ENCODE measurements at places on chromosomes 5 and 9.

DNA sequence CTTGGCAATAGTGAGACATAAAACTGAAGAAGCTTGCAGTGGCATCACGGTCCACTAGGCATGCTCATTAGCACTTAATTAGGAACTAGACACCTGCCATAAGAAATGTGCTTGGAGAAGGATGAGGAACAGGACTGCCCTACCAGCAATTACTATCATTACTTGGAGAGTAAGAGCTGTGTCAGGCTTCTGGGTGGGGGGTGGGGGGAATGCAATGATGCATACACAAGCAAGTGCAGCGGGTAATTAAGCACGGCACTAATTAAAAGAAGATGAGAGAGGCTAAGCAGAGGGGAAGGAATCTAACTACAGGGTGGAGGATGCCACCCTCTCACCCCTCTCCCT, 53.1 kb downstream of the TLE1 start:
- no peak for DNase-seq

- DNase-seq, result no peak
These were observed 6.7 kb downstream of the SLC6A7 start for GRCh38 chr5:150196514-150196913.

DNA sequence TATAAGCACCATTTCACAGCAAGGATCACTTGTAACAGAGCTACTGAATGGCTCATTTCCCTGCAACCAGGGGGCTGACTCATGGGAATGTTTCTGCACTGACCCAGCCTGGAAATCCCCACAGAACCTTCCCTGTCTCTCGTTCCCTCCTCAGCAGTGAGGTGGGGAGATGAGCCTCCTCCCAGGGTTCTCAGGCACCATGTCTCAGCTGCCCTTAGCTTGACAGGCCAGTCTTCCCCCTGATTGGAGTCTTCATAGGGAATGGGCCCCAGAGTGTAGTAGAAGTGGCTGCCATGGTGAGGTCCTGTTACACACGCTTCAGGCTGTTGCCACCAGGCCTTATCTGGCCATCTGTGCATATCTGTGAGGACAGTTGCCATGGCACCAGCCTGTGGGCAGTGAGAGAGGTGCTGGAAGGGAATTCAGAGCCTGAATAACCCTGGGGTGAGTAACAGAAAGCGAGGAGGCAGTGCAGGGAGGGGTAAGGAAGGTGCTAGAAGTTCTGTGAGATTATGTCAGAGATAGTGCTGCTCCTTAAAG, 324.4 kb downstream of the ENC1 start:
- DNase-seq, result no peak

DNA sequence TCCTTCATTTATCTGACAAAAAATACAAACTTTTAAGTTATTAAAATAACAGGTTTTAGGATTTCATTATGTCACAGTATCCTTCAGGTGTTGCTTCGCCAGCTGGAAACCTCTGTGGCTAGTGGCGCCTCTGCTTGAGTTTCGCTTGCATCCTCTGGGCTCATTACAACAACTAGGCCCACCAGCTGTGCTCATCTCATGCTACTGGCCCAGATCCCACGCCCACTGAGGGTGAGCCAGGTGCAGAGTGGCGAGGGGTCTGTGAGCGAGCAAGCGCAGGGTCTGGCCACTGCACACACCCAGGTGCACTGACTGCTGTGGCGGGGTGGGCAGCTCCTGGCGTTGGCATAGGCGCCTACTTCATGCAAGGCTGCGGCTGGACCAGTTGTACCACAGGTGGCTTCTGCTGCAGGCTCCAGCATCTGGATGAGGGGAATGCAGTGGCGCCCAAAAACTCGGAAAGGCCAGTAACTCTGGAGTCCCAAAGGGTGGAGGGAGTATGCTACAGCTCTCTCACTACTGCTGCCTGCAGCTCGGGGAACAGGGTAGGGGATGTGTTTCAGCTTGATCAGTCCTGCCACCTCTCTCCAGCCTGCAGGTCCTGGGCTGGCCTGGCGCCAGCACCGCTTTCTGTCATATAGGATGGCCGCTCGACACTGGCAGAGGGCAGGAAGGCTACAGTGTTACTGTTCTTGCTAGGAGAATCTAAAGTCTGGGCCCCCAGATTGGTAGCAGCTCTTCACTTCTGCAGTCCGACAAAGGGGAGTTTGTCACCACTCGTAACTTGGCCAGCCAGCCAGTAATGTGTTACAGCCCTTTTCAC, 452.1 kb downstream of the TUSC1 start:
- no peak for DNase-seq

- DNase-seq, result no peak
These were observed 32.9 kb downstream of the FGD3 start for GRCh38 chr9:92980085-92980745.

DNA sequence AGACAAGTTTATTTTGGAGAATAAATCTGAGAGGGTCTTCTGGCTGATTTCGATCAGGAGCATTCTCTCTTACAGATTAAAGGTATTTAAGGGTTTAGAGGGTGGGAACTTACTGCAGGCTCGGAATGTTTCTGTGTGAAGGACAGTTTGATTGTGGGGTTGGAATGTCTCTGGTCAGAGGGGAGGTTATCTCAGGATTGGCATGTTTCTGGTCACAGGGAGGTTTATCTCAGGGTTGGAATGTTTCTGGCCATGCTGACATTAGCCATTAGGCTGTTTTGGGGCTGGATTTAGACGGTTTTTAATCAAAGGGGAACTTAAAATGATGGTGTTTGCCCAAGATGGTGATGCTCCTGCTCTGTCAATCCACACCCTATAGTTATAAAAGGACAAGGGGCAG, 95.2 kb downstream of the SLCO4C1 start:
- no peak for DNase-seq

DNA sequence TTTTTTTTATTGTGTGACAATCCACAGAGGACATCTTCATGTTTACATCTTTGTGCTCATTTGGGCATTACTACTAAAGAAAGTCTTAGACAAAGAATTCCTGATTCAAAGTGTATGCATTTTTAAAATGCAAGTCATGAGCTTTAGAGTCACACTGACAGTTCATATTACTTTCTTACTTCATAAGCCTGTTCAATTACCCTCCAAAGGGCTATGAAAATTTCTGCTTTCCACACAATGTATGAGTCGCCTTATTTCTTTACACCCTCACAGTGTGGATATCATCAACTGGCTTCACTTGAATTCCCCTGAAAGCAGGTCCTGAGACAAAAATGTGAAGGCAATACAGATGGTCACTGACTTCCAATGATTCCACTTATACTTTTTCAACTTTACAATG, 280.4 kb upstream of the PTGER4 start:
- no peak for DNase-seq

DNA sequence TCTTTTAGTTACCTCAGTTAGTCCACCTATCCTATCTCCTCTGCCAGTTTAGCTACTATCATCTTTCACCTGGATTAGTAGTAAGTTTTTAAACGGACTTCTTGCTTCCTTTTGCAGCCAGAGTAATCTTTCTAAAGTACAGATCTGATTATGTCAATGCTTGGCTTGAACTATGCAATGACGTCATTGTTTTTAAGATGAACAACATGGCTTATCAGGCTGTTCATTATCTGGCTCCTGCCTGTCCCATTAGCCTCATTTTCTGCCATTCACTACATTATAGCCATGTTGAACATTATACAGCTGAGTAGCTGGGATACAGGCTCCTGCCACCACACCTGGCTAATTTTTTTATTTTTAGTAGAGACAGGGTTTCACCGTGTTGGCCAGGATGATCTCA, 98.7 kb downstream of the RANBP17 start:
- DNase-seq, result no peak

- no peak for DNase-seq
These were observed 54.3 kb downstream of the TSTD2 start for GRCh38 chr9:97578846-97579245.

DNA sequence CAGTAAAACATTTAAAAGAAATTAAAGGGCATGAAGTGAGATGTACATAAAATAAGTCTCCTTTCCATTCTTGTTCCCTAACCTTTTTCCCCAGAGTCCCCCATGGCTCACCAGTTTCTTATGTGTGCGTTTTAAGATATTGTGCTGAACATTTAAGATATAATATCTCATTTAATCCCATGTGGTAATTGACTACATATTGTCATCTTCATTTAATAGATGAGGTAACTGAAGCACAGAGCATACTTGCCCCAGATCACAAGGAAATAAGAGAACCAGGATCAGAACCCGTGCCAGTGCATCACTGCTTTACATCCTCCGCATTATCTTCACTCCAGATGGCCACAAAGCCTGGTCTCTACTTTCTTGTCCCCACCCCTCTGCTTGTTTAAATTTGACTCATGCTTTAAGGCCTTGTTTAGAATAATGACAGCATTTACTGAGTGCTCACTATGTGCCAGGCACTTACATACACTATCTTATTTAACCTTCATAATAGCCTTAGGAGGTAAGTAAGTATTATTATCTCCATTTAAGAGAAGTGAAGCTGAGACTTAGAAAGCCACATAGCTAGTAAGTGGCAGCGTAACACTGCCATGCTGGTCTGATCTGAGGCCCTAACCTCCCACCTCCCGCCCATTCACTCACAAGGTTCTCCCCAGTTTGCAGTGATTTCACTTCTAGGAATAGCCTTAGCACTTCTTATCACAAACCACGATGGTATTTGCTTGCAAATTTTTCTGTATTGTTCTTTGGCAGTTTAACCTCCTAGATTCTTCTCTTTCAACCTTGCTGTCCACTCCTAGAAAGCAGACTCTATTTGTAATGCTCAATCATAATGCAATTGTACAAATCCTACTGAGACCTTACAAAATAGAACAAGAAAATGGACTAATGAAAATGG, 78.4 kb upstream of the IL6ST start:
- no peak for DNase-seq

DNA sequence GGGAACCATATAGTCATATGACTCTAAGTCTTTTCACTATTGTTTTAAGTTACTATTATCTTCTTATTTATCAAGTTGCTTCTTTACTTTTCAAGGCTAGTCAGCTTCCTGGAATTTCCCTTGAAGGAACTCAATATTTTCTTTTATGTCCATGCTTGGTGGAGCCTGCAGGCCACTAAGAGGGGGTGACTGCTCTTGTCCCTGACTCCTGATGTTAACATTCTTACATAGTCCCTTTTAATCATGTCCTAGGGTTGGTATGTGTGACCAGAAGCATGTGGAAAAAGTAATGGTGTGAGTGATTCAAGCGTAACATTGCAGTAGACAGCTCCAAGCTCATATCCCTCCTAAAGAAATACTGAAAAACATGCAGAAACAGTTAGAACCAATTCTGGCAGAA, 1536.2 kb upstream of the CDH9 start:
- no peak for DNase-seq

- DNase-seq, result no peak
These were observed 11.6 kb downstream of the BNIP1 start for GRCh38 chr5:173155912-173156311.

DNA sequence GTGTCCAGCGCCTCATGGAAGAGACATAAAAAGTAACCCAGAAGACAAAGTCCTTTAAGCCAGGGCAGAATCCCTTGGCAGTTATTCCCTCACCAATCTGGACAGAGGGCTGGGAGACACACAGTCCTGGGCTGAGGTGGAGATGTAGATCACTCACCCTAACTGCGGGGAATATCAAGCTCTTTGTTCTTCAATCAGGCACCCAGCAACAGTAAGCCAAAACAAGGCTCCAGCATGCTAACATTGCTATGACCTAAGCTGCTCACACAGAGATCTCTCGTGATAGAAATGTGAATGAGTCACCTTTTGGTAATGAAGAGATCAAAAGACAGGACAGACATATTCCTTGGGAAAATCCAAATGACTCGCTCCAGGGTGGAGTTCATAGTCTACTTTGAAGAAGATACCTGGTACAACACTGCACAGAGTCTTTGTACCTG, 101.3 kb downstream of the FBN2 start:
- no peak for DNase-seq

Measured in stimulated activated CD8-positive, alpha-beta memory T cell treated with anti-CD3 and anti-CD28 coated beads, Interleukin-2, amount 100 ng/mL, for 48 hours (primary cell).